ENCODE measurements at places on chromosomes 2 and 18. TPM values are rescaled to one million over a fixed set of nuclear protein-coding genes. Genes with fewer than 3 reads are reported as not detected.

The COL5A2 gene
- 5.6 TPM for total RNA-seq

The CTDSP1 gene
- 87.4 TPM for total RNA-seq

The PIEZO2 gene
- 7.4 TPM for total RNA-seq

The IL1R2 gene
- 61.7 TPM for total RNA-seq

The VPS4B gene
- 92.1 TPM for total RNA-seq

DNA sequence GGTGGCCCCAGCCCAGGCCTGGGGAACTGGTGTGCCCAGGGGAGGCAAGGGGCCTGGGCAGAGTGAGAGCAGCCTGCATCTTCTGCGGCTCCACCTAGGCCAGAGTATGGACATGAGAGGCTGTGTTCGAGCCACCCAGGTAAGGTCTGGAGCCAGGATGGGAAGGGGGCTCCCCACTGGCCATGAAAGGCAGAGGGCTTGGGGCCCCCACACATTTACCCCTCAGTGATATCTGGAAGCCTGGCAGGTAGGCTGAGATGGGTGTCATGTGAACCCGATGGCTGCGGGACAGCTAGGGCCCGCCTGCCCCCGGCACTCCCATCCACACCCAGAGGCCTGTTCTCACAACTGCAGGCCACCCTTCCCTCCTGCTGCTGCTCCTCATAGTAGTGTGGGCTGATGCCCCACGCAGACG, 13.2 kb downstream of the ADRA2B start:
- DNase-seq = no peak

DNA sequence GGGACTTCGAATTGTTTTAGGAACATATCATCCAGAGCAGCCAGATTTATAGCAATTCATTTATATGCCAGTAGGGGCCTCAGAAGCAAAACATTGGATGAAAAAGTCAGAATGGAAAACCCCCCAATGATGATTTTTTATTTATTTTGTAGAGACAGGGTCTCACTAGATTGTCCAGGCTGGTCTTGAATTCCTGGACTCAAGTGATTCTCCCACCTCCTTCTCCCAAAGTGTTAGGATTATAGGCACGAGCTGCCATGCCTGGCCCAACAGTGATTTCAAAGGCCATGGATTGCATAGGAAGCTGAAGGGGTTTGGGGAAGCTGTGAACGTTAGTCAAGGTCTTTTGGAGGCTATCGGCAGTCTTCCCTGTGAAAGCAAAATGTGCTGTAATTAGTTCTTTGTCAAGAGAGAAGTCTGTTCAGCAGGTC, 21.9 kb upstream of the MCFD2 start:
- DNase-seq = no peak

DNA sequence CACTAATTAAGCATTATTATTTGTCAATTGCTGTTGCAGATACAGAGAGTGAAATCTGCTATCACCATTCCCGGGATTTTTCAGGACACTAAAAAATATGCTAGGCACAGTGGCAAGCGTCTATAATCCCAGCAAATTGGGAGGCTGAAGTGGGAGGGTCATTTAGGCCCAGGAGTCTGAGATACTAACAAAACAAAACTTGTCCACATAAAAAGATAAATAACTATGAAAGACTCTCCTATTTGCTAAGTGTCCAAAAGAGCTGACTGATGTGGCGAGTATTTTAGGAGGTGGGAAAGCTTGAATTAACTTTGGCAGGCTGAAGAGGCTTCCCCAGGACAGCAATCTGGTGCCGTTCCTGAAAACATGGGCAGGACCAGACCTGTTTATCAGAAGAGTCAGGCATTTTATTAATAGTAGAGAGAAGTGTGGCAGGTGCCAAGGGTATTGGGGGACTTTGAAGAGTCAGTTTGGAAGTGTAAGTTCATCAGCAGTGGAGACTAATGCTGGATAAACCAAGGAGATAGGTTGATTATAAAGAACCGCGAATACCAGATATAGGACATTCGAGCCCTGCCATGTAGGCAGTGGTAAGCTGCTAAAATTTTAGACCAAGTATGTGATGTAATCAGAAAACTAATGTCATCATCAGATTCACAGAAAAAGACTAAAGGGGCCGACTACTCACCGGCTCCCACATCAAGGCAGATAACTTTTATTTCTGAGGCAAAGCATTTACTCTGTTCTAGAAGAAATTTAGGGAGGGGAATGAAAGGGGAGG, 201.8 kb downstream of the EPHA4 start:
- DNase-seq = no peak

GRCh38 chr2:45879406-45879805, 227.9 kb downstream of the PRKCE start:
- no peak for DNase-seq

DNA sequence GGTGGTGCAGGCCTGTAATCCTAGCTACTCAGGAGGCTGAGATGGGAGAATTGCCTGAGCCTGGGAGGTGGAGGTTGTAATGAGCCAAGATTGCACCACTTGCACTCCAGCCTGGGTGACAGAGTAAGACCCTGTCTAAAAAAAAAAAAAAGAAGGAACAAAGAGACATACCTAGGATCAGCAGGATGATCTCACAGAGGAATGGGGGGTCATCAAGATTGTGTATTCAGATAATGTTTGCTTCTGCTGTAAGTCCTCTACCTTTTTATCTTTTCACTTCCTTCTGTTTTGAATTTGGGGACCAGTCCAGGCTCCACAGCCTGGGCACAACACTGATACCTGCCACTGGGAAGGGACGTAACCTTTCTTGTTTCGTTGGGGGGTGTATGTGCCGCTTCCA, 53.2 kb downstream of the MAP4K4 start:
- no peak for DNase-seq

DNA sequence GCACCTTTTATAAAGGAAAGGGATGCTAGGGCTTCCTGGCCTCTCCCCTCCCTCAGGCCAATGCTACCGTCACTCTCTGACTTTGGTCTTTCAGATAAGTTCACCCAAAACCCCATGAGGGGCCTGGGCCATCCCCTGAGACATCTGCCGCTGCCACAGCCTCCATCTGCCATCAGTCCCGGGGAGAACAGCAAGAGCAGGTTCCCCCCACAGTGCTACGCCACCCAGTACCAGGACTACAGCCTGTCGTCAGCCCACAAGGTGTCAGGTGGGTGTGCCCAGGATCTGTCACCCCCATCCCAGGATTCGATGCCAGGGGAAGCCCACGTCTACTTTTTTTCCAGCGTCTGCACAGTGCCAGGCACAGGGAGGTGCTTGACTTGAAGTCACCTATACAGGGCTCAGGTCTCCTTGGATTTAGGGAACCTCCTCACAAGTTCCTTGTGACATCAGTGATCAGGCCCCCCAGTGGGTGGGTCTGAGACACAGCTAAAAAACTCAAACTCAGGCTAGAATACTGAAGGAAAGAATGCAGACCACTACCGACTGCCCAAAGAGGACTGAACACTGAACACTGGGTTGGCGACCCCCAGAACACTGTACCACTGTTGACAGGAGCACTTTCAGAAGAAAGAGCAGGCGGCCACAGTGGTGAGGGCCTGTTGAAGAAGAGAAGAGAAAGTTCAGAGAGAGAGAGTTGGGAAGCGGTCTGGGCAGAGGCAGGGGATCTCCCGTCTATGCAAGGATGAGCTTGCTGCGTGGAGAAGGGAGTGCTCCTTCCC, 85.3 kb downstream of the EPAS1 start:
- DNase-seq = no peak

GRCh38 chr2:144484201-144484948, 35.5 kb downstream of the ZEB2 start:
- no peak for DNase-seq

DNA sequence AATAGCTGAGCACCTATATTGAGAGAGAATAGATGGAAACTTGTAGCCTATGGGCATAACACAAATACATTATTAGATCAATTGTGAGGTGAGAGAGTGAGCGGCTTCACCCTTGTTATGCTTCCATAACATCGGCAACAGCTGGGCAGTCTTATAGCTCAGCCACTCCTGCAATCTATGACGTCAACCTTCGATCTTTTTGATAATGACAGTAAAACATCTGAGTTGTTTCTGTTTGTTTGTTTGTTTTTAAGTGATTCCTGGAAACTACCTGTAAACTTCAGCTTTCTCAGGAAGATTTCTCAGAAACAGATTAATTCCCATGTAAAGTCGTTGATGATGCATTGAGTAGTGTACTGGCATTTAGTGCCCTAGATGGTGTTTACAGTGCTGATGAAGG, 90.0 kb downstream of the DSEL start:
- no peak for DNase-seq

GRCh38 chr2:66494708-66495107, 59.8 kb downstream of the MEIS1 start:
- no peak for DNase-seq

DNA sequence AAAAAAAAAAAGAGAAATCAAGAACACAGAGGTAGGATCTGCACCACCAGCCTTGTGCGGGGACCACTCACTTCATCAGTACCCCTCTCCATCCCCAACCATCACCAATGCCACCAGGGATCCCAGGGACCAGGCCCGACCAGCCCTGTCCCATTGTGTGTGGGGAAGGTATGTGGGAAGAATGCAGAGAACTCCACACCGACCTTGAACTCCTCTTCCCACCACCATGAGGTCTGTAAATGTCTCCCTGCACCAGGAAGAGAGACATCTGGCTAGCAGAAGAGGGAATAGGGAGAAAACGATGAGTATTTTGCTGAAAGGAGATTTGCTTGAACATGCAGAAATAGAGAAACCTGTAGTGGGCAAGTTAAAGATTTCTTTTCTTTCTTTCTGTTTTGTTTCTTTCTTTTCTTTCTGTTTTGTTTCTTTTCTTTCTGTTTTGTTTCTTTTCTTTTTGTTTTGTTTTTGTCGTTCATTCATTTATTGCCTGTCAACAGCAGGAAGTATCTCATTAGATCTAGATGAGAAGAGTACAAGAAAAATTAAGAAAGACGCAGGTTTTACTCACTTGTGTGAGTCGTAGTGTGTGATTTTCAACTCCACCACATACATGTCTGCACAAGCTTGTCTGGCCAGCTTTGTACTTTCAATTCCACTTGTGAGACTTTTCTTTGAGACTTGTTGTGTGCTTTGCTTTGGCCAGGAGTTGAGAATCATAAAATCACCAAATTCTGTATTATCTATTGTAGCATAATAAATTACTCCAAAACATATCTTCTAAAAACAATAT, 179.8 kb upstream of the HAAO start:
- DNase-seq = no peak

DNA sequence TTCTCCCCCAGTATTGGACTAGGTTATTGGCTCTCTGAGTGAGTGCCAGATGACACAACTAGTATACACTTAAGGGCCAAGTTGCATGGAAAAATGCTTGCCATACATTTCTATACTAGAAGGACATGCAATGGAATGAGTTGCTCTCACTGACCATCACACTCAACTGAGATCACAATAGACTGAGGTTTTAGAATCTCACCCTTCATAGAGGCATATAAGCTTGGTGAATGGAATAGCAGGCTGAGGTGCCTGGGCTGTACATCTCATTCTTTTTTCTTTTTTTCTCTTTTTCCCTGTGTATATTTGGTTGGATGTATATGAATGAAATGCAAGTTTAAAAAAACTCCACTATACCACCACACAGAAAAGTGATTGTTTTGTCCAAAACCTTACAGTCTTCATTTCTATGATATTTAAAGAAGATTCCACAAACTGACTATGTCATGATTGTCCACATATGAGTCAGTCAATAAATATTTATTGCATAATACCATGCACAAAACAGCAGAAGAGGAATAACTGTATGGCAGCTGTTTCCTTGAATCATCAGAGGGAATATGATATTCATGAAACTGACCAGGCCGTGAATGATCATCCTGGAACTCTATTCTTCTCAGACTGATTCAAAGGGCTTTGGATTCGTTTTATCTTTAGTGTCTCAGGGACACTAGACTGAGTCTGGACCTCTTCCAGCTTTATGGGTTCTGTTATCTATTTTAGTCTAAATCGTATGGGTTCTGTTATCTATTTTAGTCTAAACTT, 122.6 kb upstream of the STK17B start:
- no peak for DNase-seq

DNA sequence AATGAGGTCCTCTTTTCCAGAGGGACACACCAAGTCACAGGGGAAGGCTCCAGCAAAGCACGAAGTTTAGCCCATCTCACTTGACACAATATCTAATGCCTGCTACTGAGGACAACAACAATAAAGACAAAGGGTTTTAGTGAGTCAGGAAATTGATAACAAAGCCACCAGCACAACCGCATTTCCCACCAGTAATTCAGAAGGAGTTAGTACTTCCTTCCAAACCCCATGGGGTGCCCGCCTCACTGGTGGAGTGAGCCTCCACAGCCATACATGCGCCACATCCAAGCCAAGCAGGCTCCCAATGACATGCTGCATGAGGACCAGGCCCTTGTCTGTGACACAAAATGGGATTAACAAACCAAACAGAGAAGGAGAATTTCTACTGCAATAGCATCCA, 40.1 kb downstream of the MRPL35 start:
- no peak for DNase-seq

- no peak for DNase-seq
Observed at GRCh38 chr2:74371421-74371820, 8.7 kb downstream of the DCTN1 start.

DNA sequence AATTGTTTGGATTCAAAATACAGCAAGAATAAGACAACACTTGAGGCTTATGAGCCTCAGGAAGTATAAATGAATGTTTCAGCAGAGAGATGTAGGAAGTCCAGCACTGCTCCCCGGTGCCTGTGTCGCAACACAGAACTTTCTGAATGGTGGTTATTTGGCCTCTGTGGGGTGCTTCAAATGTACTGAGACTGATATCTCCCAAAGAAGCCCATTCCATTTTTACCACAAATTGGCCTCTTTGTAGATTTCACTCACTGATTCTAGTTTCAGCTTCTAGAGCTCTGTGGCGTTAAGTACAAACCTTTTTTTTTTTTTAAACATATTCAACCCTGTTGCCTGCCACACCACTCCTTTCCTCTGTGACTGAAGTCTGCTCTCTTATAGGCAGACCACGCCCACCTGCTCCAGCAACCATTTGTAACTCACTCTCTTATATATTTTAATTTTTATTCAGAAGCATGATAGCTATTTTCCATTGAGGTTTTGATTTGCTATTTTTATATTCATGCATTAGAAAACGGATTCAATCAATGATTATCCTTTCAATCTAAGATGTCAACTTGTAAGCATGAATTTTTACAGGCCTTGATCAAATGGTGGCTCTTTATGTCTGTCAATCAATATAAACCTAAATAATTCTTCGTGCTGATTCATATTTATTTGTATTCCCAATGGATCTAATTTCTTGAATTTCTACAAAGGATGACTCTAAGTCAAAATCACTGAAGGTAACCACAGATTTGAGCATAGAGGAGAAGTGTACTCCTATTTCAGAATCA, 277.1 kb upstream of the CCDC68 start:
- DNase-seq = no peak

- no peak for DNase-seq
Observed at GRCh38 chr2:72274380-72274797, 126.7 kb upstream of the CYP26B1 start.

GRCh38 chr2:215693193-215693998, 257.5 kb upstream of the FN1 start:
- DNase-seq = no peak

Data from esophagus squamous epithelium (tissue), 5 donors.